Right atrium auricular region (tissue), 2 donors: ENCODE measurements at places on chromosomes 1 and 21. TPM values are rescaled to one million over a fixed set of nuclear protein-coding genes. Genes with fewer than 3 reads are reported as not detected.

Gene DENND2D
- total RNA-seq: 1.7 TPM

GRCh38 chr1:236654957-236655356, 31.3 kb upstream of the ACTN2 start:
- DNase-seq: no peak

GRCh38 chr1:114610546-114611245, 29.3 kb upstream of the BCAS2 start:
- no peak for DNase-seq

Gene LHX8
- total RNA-seq: not detected

DNA sequence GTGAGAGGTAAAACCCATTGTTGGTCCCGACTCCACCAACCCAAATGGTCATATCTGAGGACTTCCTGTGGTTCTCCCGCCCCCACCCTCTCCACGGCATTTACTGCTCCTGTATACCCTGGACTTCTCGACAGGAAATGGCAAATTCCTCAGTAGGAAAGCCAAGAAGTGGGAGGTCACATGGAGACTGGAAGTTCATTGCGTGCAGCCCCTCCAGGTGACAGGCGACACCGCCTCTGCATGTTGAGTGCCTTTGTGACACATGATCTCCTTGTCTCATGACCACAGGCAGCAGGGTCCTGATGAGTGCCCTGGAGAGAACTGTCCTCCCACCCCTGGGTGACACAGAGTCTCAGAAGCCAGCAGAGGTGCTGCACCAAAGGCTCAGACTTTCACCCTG, 24.2 kb downstream of the ERG start:
- no peak for DNase-seq

- DNase-seq: no peak
Measured at GRCh38 chr1:18893120-18893519, 9.2 kb downstream of the ALDH4A1 start.

GRCh38 chr1:207951652-207952051, 40.7 kb upstream of the CD34 start:
- no peak for DNase-seq

DNA sequence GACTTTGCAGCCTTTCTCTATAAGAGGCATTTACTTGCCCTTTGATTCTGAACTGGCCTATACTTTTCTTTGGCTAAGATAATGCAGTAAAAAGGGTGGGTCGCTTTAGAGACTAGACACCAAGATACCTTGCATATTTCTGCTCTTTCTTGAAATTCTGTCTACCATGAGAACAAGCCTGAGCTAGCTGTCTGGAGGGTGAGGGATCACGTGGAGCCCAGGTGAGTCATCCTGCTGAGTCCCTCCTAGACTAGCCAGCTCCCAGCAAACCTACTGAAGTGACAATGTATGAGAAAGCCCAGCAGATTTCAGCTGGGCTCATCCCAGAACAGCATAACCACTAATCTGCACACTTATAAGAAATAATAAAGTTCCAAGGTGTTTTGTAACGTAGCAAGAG, 408.0 kb upstream of the KAZN start:
- DNase-seq: no peak

DNA sequence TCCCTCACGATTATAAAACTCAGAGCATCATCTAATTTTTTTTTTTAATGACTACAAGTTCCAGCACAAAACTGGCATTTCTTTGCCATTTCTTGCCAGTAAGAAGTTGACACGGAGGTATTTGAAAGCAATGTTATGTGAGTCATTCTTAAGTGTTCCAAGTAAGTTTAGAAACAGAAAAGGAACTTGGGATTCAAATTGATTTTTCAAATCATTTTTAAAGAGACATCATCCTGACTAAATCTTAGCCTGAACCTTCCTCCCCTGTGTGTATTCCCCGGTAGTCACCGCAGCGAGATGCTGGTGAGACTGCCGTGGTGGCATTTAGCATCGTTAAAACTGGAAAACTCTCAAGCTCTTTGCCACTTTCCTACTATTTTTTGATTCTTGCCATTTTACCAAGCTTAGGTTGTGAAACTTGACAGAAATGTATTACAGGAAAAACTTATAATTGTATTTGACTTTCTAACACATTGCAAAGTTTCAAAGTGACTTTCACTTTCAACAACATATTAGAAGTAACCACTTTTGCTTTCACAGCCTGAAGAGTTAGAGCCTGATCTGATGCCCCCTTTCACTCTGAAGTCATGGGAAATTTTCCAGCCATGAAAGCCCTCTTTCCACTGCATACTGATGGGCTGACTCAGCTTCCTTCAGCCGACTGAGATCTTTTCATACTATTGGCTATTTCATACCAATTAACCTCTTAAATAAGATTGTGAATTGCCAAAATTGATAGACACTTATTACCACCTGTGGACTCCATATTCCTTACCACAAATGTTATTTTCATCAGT, 61.4 kb downstream of the OLFML2B start:
- no peak for DNase-seq

GRCh38 chr1:37362594-37363385, 111.6 kb upstream of the ZC3H12A start:
- no peak for DNase-seq

DNA sequence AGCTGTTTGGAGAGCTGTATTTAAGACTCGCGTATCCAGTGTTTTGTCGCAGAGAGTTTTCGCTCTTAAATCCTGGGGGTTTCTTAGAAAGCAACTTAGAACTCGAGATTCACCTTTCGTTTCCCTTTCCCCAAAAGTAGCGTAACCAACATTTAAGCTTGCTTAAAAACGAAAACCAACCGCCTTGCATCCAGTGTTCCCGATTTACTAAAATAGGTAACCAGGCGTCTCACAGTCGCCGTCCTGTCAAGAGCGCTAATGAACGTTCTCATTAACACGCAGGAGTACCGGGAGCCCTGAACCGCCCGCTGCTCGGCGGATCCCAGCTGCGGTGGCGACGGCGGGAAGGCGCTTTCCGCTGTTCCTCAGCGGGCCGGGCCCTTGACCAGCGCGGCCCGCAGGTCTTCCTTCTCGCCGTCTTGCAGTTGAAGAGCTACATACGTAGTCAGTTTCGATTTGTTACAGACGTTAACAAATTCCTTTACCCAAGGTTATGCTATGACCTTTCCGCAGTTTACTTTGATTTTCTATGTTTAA, 1.9 kb downstream of the OLIG1 start:
- DNase-seq: no peak
